ENCODE measurements at places on chromosomes 4 and X.

GRCh38 chrX:118577041-118577440 is 81.4 kb downstream of the DOCK11 start:
- DNase-seq: no peak

DNA sequence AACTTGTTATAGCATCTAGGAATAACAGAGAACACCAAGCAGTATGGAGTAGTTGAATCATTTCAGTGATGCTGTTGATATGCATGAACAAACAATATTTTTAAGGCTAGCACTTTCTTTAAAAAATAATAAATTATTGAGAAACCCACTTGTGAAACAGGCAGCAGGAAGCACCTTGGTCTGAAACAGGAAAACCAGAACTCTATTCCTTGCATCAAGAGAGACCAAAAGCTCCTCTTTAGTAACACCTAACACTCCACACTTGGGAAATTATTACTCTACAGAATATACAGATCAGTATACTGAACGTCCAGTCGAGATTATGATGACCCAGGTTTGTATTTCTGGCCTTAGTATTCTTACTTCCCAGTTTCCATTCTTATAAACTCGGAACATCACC is 129.0 kb downstream of the ARAP2 start:
- no peak for DNase-seq

GRCh38 chrX:96764864-96765263 is 80.2 kb downstream of the DIAPH2 start:
- no peak for DNase-seq

- no peak for DNase-seq
Measured at GRCh38 chr4:1315836-1316536, 26.3 kb downstream of the MAEA start.

DNA sequence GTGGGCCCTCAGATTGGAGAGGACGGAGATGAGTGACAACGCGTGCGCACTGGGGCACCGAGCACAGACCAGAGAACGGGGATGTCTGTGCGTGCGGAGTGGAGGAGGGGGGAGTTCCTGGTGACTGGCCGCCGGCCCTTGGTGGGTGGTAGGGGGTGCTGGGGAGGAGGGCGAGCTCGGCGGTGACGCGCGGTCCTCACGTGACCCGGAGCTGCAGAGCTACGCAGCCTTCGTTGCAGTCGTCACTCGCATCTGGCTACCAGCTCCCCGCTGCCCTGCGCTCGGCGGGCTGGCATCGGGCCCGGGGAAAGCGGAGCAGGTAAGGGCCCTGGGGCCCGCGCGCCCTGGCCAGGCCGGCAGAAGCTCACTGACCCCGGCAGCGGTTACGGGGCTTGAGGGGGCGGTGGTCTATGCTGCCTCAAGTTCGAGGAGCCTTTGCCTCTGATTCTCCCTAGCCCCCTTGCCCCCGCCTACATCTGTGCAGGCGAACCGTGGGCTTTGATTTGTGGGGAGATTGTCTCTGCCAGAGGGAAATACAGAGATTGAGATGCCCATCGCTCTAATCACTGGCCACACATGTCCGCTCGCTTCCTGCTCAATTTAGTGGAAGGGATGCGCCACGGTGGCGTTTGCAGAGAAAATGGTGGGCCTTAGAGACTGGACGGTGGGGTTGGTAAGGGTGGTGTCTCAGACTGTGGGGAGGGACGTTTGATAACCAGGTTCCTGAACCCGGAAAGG is at the start of gene ARMCX4:
Gene ARMCX4 (plus strand): TSS at position 245 of the 738 bp plus-strand sequence. CDS start 3,134 bp downstream, outside the sequence.
- no peak for DNase-seq

DNA sequence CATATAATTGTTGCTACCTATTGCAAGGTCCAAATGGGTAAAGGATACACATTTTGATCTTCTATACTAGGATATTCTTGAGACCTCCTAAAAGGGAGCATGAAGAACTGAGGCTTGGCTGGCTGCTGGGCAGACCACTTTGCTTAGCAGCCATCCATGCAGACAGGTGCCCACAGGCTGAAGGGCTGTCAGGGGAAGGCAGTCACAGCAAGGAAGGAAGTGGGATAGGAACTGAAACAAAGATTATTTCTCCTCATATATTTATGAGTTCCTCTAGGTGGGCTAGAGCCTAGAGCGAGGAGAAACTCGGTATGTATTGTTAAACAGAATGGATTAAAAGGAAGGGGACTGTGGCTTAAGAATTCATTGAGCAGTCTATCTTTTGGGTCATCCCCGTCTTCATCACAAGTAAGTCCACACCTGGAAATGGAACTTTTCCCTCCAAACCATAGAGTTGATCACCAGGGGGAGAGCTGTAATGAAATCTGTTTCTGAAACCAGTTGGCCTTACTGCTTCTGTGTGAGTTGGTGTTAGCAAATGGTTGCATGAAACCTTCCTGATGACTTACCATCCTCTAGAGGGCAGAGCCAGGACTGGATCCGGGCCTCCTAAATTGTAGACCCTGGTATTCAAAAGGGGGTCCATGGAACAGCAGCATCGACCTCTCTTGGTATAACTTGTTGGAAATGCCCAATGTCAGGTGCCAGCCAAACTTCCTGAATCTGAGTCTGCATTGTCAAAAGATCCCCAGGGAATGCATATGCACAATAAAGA is 42.3 kb downstream of the AFF2 start:
- DNase-seq: no peak

- no peak for DNase-seq
Measured at GRCh38 chrX:85963736-85964135, 83.6 kb downstream of the CHM start.

GRCh38 chr4:1195109-1195671 is 22.8 kb upstream of the SPON2 start:
- DNase-seq: no peak

GRCh38 chr4:173531086-173531965 is 1.3 kb upstream of the HAND2 start:
- no peak for DNase-seq

- no peak for DNase-seq
Measured at GRCh38 chr4:99863804-99864203, 30.4 kb downstream of the LAMTOR3 start.
